Activated naive CD8-positive, alpha-beta T cell treated with anti-CD3 and anti-CD28 coated beads, Interleukin-2, amount 50 U/mL, for 16 hours (primary cell): ENCODE measurements at places on chromosomes 6 and 20.

- no peak for DNase-seq
These were observed 51.7 kb downstream of the UQCC1 start for GRCh38 chr20:35360033-35360432.

DNA sequence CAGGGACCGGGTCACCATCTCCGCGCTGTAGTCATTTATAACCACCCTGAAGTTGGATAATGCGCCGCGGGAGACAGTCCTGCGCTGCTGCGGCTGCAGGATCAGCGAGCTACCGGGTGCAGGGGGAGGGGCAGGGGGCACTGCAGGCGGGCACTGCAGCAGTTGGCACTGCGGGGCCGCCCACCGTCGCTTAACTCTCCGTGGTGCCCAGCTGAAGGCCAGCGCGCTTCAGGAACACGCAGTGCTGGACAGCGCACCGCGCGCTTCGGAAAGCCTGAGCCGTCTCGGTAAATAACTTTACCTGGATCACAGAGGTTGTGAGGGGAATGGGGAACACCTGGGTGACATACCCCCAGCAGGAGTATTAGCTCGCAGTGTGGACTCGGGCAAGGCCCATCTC is 12.4 kb upstream of the LRFN2 start:
- DNase-seq = no peak

- DNase-seq = no peak
These were observed 23.0 kb downstream of the PRR18 start for GRCh38 chr6:166285233-166285632.

DNA sequence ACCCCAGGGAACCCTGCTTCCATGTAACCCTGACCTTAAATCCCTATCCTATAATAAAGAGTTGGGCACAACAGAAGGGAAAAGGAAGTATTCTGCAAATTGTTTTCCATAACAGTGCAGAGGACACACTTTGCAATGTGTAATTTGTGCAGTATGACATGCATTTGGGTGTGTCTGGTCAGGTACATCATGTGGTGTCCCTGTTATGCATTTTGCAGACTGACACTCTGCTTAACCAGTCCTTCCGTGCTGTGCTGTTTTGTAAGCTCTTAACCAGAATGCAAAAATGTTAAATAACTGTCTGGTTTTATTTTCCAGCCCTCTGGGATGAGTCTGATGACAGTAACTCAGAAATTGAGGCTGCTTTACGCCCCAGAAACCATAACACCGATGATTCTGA is 57.0 kb upstream of the XRN2 start:
- no peak for DNase-seq

DNA sequence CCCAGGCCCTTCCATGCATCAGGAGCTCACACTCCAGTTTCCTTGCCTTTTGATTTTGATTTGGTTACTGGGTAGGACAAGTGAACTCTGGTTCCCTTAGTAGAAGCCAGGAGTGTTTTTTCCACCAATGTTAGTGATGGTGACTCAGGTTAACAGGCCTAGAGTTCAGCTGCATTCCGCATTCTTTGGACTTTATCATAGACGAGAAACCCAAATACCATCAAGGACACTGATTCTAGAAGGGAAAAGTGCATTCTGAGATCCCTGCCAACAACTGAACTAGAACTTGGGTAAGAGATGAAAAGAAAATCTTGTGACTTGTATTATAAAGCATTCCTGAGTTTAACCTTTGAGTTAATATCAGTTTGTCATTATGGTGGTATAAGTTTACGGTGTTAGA is 8.9 kb downstream of the GSS start:
- DNase-seq = no peak

- no peak for DNase-seq
These were observed 13.4 kb upstream of the BTN3A2 start for GRCh38 chr6:26351544-26351953.

- no peak for DNase-seq
These were observed 4.3 kb downstream of the E2F1 start for GRCh38 chr20:33681728-33682353.

- no peak for DNase-seq
These were observed 55.5 kb downstream of the TPBG start for GRCh38 chr6:82419132-82419581.

DNA sequence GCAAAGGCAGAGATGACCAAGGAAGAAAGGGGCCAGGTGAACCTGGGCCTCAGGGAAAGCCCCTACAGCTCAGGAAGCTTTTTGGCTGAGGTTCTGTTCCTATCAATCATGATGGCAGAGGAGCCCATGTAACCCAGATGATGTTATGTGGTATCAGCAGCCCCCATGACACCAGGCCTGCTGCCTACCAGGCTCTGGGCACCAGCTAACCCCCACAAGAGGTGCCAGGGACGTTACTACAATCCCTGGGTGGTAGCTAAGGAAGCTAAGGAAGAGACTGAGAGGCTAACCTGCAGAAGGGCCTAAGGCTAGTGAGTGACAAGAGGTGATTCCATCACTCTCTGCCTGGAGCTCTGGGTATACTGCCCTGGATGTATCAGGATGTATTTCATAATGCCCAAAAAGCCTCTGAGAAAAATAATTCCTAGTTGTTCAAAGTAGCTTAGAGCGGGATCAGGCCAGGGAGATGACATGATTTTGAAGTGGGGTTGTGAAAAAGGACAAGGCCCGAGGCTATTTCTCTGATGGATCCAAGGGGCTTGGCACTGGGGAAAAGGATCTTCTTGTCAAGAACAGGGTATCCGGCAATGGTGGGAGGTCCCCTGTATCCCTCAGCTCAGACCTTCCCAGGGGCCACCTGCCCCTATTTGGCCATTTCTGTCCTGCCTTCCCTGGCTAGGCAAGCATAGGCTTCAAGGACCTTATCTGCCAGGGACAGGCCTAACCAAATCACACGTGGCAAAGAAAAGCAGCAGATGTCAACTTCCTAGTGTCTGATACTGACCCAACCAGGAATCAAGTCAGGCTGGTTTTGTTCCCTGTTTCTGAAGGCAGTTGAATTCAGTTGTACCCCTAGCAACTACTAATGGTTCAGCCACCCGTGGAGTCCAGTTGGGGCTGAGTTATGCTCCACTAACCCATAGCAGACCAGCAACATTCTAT is 41.3 kb downstream of the PANK2 start:
- no peak for DNase-seq

DNA sequence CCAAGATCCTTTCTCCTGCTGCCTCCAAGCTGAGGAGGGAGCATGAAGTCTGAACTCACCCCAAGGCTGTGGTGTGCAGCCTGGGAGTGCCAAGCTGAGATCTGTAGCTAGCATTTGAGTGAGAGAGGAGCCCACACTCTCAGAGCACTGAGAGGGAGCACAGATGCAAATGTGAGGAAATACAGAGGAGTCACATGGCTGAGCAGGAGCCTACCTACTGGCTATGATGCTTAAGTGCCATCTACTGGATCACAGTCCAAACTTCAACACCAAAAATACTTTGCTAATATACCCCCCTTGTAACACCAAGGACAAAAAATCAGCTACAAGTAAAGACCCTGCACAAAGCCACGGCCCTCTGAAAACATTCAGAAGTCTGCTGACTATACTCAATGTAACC is 94.4 kb upstream of the IMPG1 start:
- no peak for DNase-seq

DNA sequence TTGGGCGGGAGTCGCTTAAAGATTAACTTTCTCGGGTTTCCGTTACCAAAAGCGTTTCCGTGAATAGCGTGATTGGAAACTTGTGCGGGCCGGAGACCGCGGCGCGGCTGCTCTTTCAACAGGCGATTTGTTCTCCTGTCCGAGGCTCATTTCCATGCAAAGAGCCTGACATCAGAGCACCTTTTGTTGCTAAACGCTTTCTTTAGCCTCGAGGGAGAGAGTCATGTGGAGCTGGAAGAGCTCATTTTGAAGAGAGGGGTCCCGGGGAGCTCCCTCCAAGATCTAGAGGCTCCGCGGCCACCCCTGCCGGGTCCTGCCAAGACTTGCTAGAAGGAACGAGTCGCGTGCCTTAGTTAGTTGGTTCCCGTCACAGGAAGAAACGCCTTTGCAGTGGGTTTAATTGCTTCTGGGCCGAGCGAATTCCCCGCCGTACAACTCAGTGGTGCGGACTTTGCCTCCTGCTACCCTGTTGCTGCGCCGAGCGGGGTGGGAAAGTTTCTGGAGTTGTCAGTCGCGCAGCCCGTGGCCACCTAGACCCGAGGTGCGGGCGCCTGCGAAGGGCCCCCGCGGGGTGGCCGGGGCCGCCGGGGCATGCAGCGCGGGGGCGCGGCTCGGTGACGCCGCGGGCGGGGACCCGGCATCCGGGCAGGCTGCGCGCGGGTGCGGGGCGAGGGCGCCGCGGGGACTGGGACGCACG is at the start of gene SASH1:
SASH1 (plus strand) TSS at position 489 of the 697 bp plus-strand sequence. CDS start 230 bp downstream, outside the sequence.
- DNase-seq = no peak

- DNase-seq = no peak
These were observed 248.7 kb downstream of the ADGRG6 start for GRCh38 chr6:142550310-142551063.

GRCh38 chr6:152301021-152301764 is 336.0 kb downstream of the SYNE1 start:
- no peak for DNase-seq

DNA sequence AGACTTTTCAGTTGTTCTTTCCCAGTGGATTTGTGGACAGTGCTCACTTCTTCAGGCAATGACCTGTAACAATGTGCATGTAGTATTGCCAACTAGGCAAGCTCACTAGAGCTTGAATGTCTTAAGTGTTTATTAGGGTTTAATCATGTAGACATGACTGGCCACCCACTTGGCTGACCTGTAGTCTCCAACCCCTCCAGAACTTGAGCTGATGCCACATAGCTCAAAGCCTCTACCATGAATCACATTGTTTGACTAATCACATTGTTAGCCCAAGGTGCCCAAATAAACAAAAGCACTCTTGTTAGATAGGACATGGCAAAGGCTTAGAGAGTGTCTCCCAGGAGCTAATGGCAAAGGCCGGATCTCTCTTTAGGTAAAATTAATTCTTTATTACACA is 272.7 kb downstream of the GRIK2 start:
- no peak for DNase-seq

DNA sequence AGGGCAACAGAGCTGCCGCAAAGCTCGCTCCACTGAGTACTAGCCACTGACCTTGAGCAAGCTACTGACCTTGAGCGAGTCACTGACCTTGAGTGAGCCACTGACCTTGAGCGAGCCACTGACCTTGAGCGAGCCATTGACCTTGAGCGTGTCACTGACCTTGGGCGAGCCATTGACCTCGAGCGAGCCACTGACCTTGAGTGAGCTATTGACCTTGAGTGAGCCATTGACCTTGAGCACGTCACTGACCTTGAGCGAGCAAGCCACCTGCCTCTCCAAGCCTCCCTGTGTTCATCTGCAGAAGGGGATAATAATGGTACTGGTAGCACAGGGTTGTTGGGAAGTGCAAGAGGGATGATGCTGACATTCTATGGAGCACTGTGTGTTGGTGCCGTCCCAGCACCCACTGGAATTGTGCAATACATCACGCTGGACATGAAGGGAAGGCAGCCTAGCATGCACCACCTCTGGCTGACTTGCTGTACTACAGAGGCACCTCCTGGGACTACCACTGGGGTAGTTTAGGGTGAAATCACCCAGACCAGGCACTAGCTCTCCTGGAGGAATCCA is 60.2 kb downstream of the CTCFL start:
- no peak for DNase-seq

DNA sequence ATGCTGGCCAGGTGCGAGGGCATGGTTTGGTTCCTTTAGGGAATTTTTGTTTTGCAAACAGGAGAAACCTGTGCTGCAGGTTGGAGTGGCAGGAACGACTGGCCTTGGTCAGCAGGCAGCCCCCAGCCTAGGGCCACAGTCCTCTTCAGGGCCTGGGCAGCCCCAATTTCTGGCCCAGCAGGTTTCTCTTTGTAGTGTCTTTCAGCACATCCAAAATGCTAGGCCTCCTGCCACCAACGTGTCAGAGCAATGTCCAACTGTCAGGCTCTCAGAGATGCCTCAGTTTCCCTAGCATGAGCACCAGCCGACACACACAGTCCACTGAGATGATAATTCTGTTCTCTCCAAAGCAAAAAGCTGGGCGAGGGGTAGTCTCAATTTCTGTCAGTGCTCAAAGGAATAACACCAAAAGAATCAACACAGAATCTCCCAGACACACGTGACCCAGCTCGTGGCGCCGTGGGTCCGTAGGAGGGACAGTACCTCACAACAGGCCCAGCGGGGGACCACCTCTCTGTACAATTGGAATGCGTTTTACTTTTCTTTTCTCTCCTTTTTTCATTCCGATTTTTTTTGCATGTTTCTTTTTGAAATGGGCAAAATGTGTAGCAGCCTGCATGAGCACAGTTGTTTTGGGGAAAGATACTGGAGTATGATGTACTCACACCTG is 125.9 kb downstream of the TAF4 start:
- DNase-seq = no peak

DNA sequence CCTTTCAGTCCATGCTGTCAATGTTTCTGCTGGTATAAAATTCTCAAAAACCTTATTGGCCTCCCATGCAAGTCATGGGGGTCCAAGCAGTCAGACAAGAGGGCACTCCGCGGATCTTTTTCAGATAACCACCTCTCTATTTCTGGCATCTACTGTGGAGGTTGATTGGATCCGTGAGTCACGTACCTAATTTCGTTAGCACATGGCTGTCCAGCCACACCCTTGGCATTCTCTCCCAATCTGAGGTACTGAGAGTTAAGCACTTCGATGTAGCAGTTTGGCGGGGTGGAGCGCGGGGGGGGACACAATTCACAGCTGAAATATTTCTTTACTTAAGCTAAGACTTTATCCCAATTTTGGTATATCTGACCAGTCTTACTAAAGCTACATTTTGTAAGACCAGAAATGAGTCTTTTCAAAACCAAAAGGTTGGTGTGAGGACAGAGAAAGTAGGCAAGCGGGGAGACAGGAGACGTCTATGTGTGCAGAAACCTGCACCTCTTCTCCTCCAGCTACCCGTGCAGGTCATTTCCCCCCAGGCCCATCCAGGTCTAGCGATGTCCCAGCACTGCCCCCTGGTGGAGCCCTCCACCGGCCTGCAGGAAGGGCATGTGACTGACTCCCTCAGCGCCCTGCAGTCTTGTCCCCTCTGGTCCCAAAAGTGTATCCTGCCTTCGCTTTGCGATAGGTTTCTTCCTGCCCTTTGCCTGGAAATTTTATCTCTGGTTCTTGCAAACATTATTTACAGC is 113.1 kb downstream of the ADAT2 start:
- DNase-seq = no peak

DNA sequence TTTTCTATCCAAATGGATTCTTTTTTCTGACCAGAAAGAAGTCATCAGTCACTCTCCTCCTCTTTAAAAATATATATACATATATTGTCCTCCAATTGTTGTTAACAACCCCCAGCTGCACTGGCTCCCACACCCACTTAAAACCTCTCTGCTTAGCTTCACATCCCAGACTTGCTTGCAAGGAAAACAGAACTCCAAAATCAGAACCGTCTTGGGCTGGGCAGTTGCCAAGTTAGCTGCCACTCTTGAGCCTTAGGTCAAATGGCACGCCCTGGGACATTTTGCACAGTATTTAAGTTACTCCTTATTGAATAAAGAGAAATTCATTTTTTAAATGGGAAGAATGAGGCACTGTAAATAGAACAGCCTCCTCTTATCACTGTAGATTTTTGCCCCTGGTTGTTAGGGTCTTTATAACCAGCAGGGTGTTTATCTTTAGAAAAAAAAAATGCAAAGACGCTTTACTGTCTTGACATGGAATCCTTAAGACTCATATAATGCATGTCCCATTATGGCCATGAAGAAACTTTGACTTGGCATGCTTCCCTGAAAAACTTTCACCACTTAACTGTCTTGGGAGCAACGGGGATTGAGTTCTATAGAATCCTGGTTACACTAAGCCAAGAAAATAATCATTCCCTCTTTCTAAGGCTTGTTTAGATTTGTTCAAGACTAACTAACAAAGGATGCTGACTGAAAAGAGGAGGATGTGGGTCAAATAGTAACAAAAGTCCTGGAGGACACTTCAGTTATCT is 204.5 kb downstream of the ISM1 start:
- DNase-seq = no peak
